ENCODE measurements at places on chromosomes 1 and 21.
A peak's percentile ranks its signal among the peaks of the same experiment; 100 is the strongest.

DNA sequence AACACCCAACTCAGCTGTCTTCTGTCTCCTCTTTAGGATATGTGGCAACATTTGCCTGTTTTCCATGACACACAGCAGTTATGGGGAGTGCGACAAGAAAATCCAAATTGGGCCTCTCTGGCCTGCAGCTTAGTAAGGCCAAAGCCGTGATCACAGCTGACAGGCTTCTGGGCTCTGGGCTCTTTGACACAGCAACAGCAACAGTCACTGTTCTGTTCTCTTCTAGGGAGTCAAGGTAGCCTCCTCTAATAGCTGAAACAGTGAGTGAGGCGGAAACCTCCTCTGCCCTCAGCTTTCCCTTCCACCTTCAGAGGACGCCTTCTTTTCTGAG is 19.0 kb downstream of the CLCA1 start:
- DNase-seq, result no peak

- no peak for DNase-seq
These were observed 44.1 kb upstream of the ZBTB18 start for GRCh38 chr1:244006961-244007360.

DNA sequence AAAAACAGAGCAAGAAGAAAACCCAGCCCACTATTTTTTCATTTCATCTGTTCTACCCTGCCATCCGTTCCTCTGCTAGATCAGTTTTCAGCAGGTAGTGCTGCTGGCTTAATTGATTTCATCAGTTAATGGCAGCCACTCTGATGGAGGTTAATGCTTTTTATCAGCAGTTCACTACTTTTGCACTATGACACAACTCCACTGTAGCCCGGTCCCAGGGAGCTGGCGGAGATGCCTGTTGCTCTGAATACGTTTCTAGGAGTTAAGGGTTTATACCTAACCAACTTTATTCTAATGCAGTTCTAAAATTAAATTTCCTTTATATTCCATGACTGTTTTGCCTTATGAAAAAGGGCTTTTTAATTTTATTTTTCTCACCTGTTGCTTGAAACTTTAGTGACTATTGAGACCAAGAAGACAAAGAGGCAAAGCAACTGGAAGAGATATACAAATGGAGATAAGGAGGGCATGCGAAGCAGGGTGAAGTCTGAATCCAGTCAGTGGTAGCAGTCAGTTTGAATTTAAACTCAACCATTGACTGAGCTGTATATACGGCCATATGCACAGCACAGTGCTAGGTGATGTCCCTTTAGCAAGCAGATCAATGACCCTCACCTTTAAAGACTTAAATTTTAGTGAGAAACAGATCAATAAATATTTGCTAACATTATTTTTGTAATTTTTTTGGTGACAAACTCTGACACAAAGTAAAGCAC is 477.9 kb downstream of the LMO4 start:
- DNase-seq, result no peak

- DNase-seq, result no peak
These were observed 281.5 kb upstream of the ADGRL4 start for GRCh38 chr1:79287982-79288381.

GRCh38 chr1:172613294-172613693 is 45.6 kb upstream of the FASLG start:
- no peak for DNase-seq

DNA sequence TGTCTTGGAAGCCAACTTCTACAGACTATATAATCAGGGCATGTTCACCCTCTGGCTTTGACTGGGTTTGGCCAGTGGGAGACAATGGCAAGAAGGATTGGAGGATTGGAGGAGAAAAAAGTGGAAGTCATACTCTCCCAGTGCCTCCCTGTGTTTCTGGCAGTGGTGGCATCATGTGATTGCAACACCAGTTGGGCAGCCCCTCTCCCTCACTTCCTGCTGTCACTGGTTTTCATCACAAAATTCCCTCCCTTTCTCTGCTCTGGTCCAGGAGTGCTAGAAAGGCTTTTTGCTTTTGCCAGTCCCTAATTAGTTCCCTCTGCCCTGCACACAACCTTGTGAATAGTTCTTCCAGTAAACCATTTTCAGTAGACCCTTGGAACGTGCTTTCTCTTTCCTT is 3.7 kb upstream of the QSOX1 start:
- DNase-seq, result no peak

GRCh38 chr1:9703165-9703509 is 51.6 kb downstream of the PIK3CD start:
- DNase-seq, result no peak

DNA sequence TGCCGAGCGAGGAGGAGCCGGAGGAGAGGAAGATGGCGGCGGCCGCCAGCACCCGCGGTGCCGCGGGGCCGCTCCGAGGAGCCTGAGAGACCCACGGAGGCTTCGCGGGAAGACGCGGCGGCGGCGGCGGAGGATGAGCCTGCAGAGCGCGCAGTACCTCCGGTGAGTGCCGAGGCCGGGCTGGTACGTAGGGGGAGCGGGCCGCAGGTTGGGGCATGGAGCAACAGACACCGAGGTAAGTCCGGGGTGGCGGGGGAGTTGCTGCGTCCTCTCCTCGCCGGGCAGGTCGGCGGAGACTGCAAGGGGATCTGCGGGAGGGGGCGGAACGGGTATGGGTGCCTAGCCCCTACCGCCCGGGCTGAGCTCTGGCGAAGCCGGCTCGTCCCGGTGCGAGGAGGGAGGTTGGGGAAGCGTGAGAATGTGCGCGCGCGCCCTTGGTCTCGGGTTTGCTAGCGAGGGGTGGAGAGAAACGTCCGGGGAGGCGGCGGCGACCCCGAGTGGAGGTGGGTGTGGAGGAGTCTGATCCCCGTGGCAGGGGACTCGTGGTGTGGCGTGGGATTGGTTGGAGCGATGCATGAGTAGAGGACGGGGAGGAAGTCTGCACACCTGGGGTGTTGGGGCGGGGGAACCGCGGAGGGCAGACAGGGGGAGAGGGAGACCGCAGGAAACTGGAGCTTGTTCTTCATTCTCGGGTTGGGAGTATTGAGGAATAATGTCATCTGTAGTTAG is at the start of gene SMG7:
Gene SMG7, plus strand, starts transcription at position 12 of the 729 bp plus-strand sequence. Its CDS starts 122 bp downstream, at position 134.
- peak; percentile 69 for DNase-seq

DNA sequence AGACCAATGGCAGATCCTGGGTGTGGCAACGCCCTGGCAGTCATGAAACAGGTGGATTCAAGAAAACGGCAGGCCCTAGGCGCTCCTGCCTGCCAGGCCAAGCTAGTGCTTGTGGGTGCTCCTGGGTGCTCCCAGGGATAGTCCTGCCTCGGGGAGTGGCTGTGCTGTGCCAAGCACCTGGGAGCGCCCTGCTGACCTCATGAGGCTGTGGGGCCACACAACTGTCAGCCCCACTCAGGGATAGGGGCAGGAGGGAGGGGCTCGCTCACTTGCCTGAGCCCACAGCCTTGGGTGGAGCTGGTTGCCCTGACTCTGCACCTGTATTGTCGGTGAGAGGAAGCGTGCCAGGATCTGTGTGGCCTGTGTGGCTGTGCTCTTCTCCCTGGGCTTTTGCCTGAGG is 9.4 kb downstream of the SNAP47 start:
- no peak for DNase-seq

GRCh38 chr1:234217316-234217840 is 155.9 kb upstream of the COA6 start:
- no peak for DNase-seq

DNA sequence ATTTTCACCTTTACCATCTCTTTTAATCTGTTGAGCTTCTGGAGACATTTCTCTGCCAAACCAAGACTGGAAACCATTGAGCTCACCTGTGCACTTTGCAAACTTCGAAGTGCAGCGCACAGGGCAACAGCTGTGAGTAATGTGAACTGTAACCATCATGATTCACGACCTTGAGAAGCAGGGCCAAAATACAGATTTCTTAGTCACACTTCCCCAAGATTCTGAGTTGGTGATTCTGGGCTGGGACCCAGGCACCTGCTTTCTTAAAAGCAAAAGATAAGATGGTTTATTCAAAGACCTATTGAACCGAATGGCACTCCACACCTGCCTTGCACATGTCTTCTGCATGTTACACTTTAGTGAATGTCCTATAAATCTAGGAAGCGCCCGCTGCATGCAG is 10.2 kb downstream of the AGTRAP start:
- DNase-seq, result no peak

Data from germinal center (tissue), 1 donor.